ENCODE measurements at places on chromosomes 2 and 18.

GRCh38 chr2:174807931-174808330, 43.7 kb upstream of the CHRNA1 start:
- no peak for DNase-seq

DNA sequence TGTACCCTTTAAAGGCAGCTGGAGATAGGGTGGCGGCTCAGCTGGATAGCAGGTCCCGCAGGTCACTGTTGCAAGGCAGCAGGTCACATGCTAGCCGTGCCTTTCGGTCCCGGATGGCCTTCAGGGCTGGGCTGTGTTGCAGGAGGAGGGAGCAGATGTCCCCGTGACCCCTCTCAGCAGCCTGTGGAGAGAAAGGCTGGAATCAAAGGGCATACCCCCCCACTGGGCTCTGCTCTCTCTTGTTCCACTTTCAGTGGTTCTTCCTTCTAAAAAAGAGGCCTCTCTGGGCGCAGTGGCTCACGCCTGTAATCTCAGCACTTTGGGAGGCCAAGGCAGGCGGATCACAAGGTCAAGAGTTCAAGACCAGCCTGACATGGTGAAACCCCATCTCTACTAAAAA, 4.4 kb upstream of the ANKRD23 start:
- DNase-seq: no peak

GRCh38 chr2:71601136-71602114, 148.1 kb downstream of the DYSF start:
- DNase-seq: no peak

- DNase-seq: no peak
These were observed 56.9 kb downstream of the SLC38A11 start for GRCh38 chr2:164898475-164898874.

DNA sequence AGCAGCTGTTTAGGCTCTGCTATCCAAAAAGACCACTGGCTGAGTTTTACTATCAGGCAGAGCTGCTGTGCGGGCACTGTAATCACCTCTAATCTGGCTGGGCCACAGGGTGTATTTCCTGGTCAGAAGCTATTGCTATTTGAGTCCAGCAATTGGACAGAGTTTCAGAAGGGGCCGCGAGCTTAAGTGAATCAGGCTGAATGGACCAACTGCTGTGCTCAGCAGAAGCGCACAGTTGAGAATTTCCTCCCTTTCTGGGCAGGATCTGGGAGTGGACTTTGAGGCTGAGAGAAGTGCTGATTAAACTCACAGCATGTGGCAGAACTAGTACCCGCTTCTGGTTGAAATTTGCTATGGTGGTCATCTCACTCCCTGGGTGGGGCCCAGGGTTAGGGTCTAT, 251.8 kb downstream of the INSIG2 start:
- DNase-seq: no peak

- DNase-seq: no peak
These were observed 9.1 kb upstream of the UBXN4 start for GRCh38 chr2:135732561-135732960.

- peak; percentile 45 for DNase-seq
These were observed 818 bp downstream of the ITGB1BP1 start for GRCh38 chr2:9422321-9423099.
